NCI-H1105 treated with DMSO at 0.1 percent for 48 hours (cell line): ENCODE measurements at places on chromosomes 6 and 20.
A peak's percentile ranks its signal among the peaks of the same experiment; 100 is the strongest.

DNA sequence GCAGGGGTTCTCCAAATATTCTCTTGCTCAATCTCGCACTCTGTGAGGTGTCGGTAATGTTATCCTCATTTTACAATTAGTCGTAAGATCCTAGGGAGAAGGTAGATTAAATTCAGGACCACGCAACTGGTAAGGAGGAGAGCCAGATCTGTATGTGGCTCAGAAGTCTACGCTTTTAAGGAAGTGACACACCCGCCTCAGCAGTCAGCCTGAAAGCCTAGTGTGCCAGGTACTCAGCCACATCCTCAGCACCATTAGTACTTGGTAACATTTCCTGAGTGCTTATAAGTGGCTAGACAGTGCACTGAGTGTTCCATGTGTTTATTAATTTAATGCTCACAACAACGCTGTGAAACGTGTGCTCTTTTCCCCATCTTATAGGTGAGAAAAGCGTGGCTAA, 63.7 kb downstream of the DHX35 start:
- DNase-seq, result no peak

GRCh38 chr20:47544240-47544639, 42.6 kb downstream of the NCOA3 start:
- peak; percentile 11 for DNase-seq

DNA sequence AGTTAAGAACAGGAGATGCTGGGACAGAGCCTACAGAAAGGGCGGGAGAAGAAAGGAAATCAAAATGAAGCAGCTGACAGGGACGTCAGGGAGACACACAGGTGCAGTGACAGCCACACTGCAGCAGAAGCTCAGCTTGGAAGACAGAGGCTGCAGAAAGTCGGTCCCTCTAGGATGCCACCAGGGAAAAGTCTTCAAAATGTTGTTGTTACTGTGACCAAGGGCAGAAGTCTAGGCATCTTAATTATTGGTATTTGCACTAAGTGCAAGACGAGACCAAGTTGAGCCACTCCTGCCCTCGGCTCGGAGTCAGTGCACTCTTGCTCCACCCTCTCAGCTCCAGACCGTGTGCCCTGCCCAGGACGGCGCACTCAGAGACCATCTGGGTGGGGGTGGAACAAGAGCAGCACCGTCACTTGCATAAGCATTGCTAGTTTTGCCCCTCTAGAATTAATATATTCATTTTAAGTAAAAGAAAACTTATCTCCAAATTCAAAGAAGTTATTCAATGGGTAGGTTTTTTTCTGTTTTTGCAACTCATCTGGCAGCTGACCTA, 2.6 kb downstream of the PRR18 start:
- no peak for DNase-seq

DNA sequence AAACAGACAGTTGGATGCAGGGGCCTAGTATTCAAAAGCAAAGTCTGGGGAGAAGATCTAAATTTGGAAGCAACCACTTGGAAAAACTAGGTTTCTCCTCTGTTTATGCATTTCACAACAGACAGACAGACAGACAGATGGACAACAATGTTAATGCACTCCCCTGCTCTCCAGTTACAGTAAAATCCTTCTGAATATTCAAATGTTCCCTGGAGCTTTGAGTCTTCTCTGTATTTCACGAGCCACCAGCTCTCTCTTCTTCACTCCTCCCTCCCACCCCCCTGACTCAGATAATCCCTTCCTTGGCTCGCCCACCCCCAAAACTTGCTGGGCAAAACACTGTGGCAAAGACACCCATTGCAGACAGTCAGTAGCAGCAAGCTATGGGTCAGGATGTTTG, 129.3 kb upstream of the TOP1 start:
- DNase-seq, result no peak

DNA sequence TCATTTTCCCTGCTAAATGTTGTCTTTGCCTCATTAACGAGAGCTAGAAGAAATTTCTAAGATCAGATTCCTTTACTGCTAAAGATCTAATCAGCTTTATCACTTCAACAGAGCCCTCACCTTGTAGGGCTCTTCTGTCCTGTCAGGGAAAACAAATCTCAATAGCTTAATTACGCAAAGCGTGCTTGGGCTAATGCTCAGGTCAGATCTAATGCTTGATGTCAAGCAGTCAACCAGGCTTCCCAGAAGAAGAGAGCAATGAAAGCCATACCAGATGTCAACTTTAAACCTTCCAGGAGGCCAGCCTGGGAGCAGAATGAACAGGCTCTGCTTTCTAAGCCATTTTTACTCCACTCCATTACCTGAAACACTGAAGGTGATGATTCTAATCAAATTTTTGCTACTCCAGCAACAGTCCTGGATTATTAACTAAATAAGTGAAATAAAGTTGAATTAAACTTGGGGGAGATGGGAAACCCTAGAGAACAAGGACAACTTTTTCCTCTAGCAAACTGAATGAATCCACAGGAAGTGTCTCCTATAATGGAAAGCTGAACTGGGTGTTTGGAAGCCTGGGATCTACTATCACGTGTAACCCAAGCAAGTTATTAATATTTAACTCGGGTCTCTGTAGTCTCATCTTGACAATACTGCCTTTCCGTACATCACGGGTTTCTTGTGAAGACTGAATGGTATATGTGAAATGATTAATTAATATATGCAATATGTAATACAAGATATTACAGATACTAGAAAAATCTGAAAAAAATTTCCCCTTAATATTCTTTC, 273.7 kb downstream of the PTPRK start:
- no peak for DNase-seq

GRCh38 chr20:50735813-50736212, 4.4 kb downstream of the PARD6B start:
- DNase-seq, result no peak

DNA sequence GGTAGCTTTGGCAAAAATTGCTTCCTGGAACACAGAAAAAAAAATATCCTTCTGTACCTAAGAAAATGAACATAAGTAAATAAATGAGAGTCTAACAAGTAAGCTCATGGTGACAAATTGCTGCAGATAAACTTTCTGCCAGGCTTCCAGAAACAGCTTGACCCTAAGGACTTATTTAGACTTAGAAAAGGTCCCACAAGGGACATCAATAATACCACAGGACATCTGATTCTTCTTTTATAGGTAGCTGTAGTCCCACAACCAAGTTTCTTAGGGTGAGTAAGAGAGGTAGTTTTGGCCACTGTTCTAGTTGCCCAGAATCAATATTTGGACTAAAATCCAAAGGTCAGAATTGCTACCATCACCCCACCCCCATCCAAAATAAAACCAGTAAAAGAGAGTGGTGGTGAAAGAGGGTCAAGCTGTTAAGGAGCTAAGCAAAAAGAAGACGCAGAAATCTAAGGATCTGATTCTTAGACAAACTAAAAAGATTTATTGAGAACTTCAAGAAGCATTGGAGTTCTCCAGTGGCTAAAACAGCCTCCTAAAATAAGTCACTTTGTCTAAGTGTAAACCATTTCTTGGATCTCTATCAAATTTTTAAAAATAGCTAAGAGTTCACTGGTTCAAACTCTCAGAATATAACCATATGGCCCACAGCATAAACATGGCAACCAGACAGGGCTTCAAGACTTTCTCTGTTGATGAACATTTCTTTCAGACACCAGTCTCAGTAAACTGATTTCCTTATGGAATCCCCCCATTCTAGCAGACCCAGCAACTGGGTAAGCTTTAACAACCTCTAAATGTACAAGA, 180.6 kb downstream of the PTPRK start:
- DNase-seq, result no peak
